ENCODE measurements at places on chromosomes 6 and 20. TPM values are rescaled to one million over a fixed set of nuclear protein-coding genes. Genes with fewer than 3 reads are reported as not detected.

- DNase-seq: no peak
Observed at GRCh38 chr20:5825130-5825719, 75.0 kb downstream of the SHLD1 start.

DNA sequence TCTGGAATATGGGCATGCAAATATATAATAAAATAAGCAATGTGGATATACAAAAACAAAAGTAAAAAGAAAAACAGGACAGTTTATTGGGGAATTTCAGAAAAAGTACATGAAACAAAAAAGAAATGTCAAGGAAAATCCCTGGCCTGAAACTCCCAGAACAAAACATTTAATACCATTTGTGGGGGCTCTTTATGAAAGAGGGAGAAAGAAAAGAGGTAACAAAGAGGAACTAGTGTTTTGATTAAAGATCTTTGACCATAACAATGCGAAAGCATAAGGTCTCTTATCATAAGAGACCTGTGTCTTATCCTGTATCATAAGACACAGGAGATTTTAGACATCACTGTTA is 88.6 kb upstream of the ARID1B start:
- no peak for DNase-seq

- no peak for DNase-seq
Observed at GRCh38 chr6:163645560-163645959, 231.0 kb downstream of the QKI start.

- DNase-seq: no peak
Observed at GRCh38 chr6:107656401-107656800, 166.5 kb downstream of the SOBP start.

- no peak for DNase-seq
Observed at GRCh38 chr20:46316984-46317684, 8.8 kb upstream of the CDH22 start.

Gene KCNQ2
- polyA plus RNA-seq: 3.5 TPM

- DNase-seq: no peak
Observed at GRCh38 chr6:21801446-21802174, 208.1 kb downstream of the SOX4 start.

- DNase-seq: no peak
Observed at GRCh38 chr20:25251019-25251418, 3.1 kb downstream of the PYGB start.

Gene C6orf132
- 0.29 TPM for polyA plus RNA-seq

Gene IMPG1
- polyA plus RNA-seq: 0.48 TPM

Gene MCCD1
- not detected for polyA plus RNA-seq

- no peak for DNase-seq
Observed at GRCh38 chr6:88481519-88481918, 315.4 kb upstream of the CNR1 start.

Gene VPS16
- polyA plus RNA-seq: 20.0 TPM

Gene SRSF12
- polyA plus RNA-seq: 3.8 TPM

DNA sequence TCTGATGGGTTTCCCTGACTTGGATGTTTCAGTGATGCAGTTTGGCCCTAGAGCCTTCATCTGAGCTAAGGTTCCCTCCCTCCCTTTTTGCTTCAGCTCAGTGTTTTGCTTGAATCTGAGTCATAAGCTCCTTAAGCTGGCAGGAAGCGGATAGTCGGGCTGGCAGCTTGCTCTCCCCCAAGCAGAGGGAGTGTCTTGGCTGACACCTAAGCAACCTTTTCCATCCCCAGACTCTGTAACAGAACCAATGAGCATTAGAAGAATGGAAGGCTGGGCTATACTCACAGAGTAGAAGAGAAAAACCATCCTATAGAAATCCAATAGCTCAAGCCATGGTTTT is 98.3 kb downstream of the HAO1 start:
- DNase-seq: peak; percentile 16

DNA sequence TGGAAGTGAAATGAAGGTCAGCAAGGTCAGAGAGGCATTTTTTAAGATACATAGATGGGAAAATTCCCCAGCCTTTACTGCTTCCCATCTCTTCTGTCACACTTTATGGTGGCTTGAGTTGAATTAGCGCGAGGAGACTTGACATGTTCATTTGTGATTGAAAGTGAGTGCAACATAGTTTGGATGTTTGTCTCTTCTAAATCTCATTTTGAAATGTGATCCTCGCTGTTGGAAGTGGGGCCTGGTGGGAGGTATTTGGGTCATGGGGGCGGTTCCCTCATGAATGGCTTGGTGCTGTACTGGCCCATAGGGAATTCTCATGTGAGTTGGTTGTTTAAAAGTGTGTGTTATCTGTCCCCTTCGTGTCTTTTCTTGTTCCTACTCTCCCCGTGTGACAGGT is 237.2 kb downstream of the CDKAL1 start:
- DNase-seq: no peak

GRCh38 chr6:56970849-56971248 is 15.9 kb downstream of the BEND6 start:
- no peak for DNase-seq

Gene SALL4
- polyA plus RNA-seq: 0.38 TPM

GRCh38 chr6:147734151-147734550 is 225.7 kb downstream of the SAMD5 start:
- no peak for DNase-seq

GRCh38 chr6:57316581-57317059 is 810 bp upstream of the PRIM2 start:
- peak; percentile 69 for DNase-seq

Gene DEFB124
- 1.3 TPM for polyA plus RNA-seq

Gene LBP
- polyA plus RNA-seq: not detected

- DNase-seq: no peak
Observed at GRCh38 chr6:154754152-154754551, 20.9 kb downstream of the SCAF8 start.

- no peak for DNase-seq
Observed at GRCh38 chr6:15493437-15494168, 169.2 kb downstream of the DTNBP1 start.

GRCh38 chr6:170069611-170070010 is 221.3 kb downstream of the DLL1 start:
- DNase-seq: no peak

Gene OR2J3
- polyA plus RNA-seq: not detected

DNA sequence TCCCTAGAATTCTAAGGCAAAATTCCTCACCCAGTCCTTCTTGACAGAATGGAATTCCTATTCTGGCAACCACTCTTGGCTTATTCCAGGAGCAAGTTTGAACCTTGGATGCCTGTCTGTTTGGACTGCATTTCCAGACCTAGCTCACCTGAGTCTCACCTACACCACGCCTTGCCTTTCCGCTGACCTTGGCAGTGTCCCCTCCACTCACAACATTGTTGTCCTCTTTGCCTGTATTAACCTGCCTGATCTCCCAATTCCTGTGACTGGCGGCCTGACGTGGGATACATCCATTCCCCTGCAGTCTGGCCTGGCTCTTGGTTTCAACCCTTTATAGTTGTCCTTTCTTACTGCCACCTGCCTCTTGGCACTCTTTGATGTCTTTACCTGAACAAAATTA is 281.4 kb upstream of the SOX4 start:
- no peak for DNase-seq

DNA sequence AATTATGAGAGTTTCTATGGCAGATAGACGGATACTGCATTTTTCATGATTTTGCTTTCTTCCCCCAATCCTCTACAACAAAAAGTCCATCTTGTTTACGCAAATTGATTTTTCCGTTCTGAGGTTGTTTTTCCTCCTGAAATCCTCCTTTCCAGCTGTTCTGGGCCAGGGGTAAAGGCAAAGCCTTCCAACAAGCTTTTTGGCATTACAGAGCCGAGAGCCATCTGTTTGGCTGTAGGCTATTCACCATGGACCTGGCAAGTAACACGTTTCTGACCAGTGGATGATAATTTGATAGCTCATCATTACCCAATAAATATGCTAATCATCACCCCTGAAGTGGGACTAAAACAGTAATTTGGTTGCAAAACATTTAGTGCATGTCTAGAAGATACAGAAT is 226.5 kb downstream of the CBLN4 start:
- no peak for DNase-seq

Gene BNIP5
- polyA plus RNA-seq: 0.09 TPM

DNA sequence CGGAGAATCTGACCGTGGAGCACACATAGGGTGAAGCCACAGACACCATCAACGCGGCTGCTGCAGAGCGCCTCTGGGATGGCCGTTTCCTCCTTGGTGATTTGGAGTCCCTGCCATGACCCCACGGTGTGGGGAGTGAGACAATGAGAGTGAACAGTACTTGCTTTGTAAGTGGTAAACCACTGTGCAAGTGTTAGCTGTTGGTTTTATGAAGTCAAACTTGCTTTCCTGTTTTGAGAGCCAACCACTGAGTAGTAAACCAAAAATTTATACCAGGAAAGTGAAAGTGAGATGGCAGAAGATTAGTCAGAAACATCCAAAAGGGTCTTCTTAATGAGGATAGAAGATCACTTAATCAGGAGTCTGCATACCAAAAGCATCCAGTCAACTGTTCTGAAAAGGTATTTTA is 160.7 kb downstream of the FOXC1 start:
- no peak for DNase-seq

DNA sequence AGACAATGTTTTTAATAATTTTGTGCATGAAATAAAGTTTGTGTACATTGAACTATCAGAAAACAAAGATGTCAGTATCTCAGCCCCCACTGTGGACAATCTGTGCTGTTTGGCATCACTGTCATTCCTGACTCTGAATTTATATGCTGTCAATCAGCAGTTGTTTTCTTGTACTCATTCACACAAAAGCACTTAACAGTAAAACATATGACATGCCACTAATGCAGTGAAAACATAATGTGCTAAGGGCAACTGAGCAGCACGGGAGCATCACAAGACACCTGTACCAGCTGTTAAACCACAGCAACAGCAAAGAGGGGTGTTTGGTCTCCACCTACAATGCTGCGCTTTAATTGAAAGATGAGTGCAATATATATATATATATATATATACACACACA is 647.8 kb upstream of the SLC35B3 start:
- DNase-seq: no peak

Gene RBM24
- polyA plus RNA-seq: 348 TPM

DNA sequence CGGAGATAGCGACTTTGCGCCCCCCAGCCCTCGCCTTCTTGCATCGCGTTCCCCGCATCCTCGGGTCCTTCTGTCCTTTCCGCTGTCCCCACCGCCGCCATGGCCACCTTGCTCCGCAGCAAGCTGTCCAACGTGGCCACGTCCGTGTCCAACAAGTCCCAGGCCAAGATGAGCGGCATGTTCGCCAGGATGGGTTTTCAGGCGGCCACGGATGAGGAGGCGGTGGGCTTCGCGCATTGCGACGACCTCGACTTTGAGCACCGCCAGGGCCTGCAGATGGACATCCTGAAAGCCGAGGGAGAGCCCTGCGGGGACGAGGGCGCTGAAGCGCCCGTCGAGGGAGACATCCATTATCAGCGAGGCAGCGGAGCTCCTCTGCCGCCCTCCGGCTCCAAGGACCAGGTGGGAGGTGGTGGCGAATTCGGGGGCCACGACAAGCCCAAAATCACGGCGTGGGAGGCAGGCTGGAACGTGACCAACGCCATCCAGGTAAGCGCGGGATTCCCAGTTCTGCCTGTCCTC is 401 bp downstream of the SLC32A1 start:
- no peak for DNase-seq

DNA sequence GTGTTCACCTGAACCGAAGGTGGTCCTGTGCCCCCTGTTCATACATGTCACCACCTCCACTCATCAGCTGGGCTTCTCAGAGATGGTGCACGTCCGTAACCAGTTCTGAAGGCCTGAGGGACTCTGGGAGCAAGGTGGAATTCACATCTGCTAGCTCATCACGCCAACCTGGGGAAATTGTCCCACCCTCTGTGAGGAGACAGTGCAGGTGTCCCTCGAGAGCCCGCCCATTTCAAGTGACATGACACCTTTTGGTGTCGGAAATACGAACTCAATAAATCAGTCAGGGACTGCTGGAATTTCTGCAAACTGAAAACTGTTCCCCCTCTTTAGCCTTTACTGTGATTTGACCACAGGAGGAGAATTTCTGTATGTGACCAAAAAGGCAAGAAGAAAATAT is 99.4 kb downstream of the SYNDIG1 start:
- DNase-seq: no peak

- DNase-seq: no peak
Observed at GRCh38 chr6:68709882-68710281, 74.8 kb downstream of the ADGRB3 start.

DNA sequence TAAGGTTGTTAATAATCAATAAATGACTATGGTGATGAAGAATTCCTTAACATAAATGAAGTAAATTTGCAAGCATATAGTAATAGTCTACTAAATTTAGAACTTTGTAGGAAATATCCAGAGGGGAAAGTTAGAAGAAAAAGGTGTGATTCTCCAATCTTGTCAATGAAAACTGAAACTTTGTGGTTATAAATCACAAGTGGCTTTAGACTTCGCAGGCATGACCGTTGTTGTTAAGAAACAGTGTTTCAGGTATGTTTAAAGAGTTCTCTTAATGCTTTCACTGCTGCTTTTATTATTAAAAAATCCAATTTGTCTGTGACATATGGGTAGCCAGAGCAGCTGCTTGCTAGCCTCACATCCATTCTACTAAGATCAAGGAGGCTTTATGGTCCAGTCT is 475.6 kb upstream of the ADGRB3 start:
- DNase-seq: no peak

GRCh38 chr6:31139599-31139998 is 733 bp upstream of the PSORS1C2 start:
- DNase-seq: no peak

Gene FABP7
- 0.44 TPM for polyA plus RNA-seq

DNA sequence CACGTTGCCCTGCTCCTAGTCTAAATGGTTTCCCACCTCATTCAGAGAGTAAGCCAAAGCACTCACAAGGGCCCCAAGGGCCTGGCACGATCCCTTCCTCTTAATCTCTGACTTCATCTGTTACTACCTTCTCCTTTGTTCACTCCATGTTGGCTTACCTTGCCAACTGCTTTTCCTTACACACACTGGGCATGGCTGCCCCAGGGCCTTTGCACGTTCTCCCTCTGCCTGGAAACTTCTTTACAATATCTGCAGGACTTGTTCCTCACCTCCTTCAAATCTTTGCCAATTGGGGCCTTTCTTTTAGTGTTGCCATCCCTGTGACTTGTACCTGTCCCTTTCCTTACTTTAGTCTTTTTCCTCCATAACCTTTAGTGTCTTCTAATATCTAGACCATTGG is 73.9 kb downstream of the PLCB4 start:
- DNase-seq: no peak

All from forelimb muscle (tissue), 1 donor.